Body of pancreas (tissue), 4 donors: ENCODE measurements at places on chromosomes 16 and 17. TPM values are rescaled to one million over a fixed set of nuclear protein-coding genes. Genes with fewer than 3 reads are reported as not detected.

DNA sequence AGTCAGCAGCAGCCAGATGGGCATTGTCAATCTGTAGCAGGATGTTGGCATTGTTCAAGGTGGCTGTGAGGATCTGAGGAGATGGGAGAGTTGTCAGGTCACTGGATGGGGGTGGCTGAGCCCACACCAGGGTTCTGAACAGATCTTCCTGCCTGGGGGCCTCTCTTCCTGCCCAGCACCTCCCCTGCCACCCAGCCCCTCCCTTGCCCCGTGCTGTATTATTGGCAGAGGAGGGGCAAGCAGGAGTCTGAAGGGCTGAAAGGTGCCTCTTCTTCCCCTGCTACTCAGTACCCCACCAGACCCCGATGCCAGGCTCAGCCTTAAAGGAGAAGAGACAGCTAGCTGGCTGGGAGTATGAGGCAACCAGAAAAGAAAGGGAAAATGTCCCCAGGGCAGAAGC is 93.0 kb downstream of the GOSR1 start:
- no peaks in the 10 kb centered on the region for H3K27me3 ChIP-seq
- DNase-seq = no peak
- H3K4me3 ChIP-seq = no peak overlapping the region
- H3K27ac ChIP-seq = no peak overlapping the region
- H3K4me1 ChIP-seq = no peaks in the 10 kb centered on the region
- H3K36me3 ChIP-seq = no peaks in the 10 kb centered on the region

- no peak for DNase-seq
- H3K4me1 ChIP-seq = peaks cover 12% of the 10 kb centered on the region
- no peaks in the 10 kb centered on the region for H3K36me3 ChIP-seq
- no peak overlapping the region for H3K27ac ChIP-seq
These were observed 52.6 kb downstream of the RAB11FIP4 start for GRCh38 chr17:31444026-31444425.

GRCh38 chr17:53093391-53093790 is 729.3 kb upstream of the KIF2B start:
- no peaks in the 10 kb centered on the region for H3K4me1 ChIP-seq
- H3K36me3 ChIP-seq = no peaks in the 10 kb centered on the region
- H3K27me3 ChIP-seq = no peaks in the 10 kb centered on the region
- H3K27ac ChIP-seq = no peak overlapping the region
- H3K4me3 ChIP-seq = no peak overlapping the region
- DNase-seq = no peak

DNA sequence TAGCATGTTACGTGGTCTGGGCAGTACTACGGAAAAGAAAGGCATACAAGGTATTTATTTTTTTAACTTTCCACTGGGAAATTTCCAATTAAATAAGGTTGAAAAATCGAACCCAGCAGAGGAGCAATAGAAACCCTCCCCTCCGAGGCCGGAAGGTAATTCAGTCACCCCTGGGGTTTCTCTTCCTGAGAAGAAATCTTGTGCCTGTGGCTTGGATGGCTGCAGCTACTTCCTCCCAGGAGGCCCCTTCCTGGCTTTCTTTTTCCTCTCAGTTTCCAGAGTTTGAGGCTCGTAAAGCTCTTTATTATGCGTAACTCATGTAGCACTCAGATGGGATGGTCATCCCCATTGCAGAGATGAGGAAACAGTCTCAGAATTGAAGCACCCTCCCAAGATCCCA is 140.3 kb downstream of the ASIC2 start:
- no peak for DNase-seq
- no peak overlapping the region for H3K27ac ChIP-seq
- H3K27me3 ChIP-seq = peaks cover 3% of the 10 kb centered on the region
- H3K4me3 ChIP-seq = no peak overlapping the region

Gene EVPLL
- total RNA-seq = not detected

Gene TCAP
- total RNA-seq = not detected

Gene KRT31
- not detected for total RNA-seq
